ENCODE measurements at places on chromosomes 5 and 9.

DNA sequence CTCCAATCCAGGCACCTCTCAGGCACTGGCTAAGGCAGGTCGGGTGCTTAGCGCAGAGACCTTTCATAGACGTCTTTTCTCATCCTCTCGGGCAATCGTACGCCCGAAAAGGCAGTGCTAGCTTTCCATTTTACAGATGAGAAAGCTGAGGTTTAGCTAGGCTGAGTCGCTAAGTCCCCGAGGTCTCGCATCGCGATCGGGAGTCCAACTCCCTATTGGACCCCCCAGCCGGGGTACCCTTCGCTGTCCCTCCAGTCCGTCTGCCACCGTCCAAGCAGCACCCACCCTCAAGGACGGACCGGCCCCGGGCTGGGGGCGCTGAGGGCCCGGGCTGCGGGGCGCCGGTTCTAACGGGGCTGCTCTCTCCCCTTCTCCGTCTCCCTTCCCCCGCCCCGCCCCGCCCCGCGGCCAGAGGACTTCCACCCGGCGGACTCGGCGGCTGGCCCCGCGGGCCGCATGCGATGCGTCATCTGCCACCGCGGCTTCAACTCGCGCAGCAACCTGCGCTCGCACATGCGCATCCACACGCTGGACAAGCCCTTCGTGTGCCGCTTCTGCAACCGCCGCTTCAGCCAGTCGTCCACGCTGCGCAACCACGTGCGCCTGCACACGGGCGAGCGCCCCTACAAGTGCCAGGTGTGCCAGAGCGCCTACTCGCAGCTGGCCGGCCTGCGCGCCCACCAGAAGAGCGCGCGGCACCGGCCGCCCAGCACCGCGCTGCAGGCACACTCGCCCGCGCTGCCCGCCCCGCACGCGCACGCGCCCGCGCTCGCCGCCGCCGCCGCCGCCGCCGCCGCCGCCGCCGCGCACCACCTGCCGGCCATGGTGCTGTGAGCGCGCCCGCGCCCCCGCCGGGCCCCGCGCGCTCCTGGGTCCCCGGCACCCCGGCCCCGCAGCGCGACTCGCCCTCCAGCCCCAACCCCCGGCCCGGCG lies 12.5 kb upstream of the EXOSC2 start:
- DNase-seq: peak; percentile 62

DNA sequence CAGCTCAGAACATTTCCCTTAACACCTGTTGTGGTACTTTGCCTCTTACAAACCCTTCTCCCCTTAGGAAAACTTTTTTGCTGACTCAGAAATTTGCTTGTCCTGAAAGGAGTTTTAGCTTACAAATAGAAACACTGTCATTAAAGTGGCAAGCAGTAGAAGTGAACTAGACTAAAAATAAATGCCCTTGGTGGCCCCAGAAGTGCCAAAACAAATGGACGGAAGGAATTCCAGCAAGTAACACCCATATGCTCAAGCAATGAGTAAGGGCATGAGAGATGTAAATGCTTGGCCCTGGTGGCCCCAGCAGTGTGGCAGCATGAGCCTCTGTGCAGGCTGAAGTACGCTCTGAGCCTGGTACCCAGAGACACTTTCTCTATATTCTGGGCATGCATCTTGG lies 8.6 kb downstream of the VLDLR start:
- no peak for DNase-seq

- DNase-seq: no peak
Measured at GRCh38 chr9:134413112-134413715, 87.0 kb downstream of the RXRA start.

DNA sequence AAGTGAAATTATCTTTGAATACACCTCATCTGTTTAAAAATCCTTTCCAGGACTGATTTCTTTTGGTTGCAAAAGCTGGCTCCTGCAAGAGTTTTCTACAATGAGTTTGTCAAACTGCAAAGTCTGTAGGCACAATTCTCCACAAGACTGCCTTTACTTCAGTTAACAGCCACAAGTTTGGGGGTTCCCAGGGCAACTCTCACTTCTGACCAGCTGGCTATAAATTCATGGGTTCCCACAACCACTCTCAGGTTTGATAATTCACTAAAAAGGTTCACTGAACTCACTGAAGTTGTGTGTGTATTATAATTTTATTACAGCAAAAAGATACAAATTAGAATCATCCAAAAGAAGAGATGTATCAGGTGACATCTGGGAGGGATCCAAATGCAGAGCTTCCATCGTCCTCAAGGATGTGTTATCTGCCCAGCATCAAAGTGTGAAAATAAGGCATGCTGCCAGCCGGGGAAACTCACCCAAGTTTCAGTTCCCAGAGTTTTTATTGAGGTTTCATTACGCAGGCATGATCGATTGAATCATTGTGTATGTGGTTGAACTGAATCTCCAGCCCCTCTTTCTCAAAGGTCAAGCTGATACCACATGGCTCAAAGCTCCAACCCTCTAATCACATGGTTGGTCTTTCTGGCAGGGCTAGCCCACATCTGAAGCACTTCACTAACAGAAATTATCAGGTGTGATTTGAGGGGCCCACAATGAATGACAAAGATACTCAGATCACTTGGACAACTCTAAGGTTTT lies 19.0 kb upstream of the PSIP1 start:
- no peak for DNase-seq

DNA sequence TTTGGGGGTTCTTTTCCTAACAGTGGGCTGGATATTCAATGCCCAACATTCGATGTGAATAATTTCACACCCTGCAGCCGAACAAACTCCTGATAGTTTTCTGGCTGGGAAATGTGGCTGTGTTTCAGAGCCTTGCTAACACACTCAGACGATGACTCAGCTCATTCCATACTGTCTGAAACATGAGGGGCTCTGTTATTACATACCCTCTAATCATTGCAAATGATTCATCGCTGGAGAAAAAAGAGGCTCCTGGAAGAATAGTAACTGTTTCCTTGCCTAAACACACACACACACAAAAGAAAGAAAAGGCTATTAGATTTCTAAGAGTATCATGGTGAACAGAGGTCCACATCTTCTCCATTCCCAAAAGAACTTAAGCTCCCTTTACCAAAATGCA lies 75.8 kb downstream of the OXCT1 start:
- no peak for DNase-seq

DNA sequence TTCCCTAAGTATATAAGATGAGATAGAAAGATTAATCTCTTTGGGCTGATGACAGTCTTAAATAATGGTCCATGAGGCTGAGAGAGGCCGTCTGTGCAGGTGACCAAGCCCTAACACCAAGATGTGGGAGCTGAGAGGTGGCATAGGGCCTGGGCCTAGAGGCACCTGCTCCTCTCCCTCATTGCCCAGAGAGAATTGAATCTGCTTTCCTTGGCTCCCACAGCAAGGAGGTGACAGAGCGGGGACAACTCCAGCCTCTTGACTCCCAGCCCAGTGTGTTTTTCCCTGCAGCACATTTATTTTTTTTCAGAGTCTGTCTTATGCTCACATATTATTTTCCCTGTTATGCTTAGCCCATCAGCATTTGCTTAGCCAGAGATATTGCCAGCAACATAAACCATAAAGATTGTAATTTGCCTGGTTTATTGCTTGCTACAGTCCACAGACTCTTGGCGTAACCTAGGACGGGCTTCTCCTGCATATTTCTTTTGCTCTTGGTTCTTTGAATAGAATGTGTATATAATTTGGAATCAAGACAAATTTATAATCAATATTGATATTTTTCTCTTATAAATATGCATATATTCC lies 105.6 kb downstream of the NTRK2 start:
- no peak for DNase-seq

GRCh38 chr9:109317311-109317978 lies 3.4 kb downstream of the EPB41L4B start:
- DNase-seq: no peak

DNA sequence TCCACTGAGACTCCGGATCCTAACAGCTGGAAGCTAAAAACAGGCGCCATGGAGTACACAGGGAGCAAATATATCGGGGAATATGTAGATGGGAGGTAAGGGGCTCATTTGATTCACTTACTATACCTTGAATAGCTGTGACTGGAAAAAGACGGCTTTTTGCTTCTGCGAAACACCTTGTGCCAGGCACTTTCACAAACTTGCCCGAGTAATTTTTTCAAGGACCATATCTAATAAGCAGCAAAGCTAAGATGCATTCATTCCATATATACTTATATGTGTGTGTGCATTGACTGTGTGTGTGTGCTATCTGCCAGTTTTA lies 178 bp downstream of the MORN5 start:
- DNase-seq: no peak

- DNase-seq: no peak
Measured at GRCh38 chr5:126805063-126805462, 28.1 kb downstream of the LMNB1 start.

- no peak for DNase-seq
Measured at GRCh38 chr9:113463418-113464285, at the start of gene RGS3. Gene RGS3 (plus strand): TSS chr9:113463727. CDS start chr9:113463803, 76 bp downstream.

DNA sequence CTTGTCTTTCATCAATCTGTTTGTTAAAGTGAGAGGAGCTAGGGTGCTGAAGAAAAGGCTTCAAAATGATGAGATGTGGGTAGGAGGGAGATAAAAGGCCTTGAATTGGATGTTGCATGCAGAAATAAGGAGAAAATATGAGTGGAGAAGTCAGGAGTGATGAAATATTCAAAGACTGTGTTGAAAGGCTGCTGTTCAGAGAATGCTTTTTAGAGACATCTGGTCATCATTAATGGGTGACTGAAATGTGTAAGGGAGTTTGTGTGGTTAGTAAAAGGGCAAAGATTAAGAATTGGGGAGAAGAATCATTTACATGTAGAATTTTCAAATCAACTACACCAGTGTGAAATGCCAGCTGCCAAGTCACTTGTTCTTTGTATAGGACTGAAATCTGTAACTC lies 383.9 kb downstream of the MAT2B start:
- DNase-seq: no peak

DNA sequence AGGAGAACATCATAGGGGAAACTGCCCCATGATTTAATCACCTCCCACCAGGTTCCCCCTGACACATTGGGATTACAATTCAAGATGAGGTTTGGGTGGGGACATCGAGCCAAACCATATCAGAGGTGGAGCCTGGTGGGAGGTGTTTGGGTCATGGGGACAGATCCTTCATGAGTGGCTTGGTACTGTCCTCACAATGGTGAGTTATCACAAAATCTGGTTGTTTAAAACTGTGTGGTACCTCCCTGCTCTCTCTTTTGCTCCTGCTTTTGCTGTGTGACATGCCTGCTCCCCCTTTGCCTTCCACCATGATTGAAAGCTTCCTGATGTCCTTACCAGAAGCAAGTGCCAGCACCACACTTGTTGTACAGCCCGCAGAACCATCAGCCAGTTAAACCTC lies 16.2 kb upstream of the ZFR start:
- no peak for DNase-seq

GRCh38 chr5:154196955-154197652 lies 6.6 kb downstream of the GALNT10 start:
- DNase-seq: no peak

DNA sequence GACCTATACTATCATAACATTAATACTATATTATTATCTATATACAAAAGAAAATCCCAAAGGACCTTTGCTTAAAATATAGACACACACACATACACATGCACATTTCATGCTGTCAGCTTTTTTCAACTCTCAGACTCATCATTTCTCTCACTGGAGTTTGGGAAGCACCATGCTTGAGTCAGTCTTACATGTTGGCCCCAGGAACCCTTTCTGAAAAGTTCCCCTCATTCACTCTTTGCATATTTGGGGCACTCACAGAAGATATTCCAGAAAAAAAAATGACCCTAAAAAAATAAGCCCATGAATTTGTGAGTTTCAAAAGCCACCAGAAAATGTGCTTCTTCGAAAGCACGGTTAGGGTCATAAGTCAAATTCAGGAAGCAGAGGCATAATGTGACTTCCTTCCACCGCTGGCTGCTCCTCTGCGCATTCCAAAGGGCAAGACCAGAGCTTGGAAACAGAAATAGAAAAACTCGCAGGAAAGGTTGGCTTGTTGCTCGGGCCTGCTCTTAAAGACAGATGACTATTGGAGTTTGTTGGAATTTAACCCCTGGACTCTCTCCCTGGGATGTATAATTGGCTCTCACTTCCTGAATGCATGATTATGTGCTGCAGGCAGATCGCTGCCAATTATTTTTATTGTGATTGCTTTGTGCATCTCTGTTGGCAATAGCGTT lies 129.7 kb upstream of the IQGAP2 start:
- DNase-seq: no peak

DNA sequence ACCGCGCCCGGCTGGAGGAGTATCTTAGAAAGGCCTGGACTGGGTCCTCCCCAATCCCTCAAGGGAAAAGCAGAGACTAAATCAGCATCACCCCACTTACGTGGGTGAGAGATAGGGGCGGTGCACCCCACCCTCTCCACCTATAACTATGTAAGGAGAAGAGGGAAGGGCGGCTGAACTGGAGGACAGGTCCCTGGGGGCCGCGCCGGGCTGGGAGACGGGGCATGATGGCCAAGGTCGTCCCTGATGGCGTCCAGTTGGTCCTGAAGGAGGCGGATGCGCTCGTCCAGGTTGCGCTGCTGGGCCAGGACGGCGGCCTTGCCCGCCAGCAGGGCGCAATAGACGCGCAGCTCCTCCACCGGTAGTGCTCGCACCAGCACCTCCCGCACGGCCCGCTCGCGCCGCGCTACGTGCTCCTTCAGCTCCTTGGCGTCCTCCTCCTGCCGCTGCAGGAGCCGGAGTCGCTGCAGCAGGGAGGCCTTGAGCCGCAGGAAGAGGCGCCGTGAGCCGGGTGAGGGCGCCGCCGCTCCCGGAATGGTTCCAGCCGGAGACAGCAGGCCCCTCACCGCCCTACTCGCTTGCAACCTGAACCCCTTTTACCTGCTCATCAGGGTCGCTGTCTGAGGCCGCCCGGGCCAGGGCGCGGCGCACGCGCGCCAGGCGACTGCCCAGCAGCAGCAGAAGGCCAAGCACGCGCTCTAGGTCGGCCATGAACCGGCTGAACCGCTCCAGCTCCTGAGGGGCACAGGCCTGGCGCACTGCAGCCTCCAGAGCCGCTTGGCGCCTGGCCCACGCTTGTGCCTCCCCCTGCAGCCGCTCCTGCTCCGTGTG lies 7.6 kb downstream of the SHROOM1 start:
- no peak for DNase-seq

- DNase-seq: no peak
Measured at GRCh38 chr9:126497660-126498275, 116.0 kb upstream of the LMX1B start.

GRCh38 chr5:5822729-5823257 lies 400.3 kb downstream of the ICE1 start:
- DNase-seq: no peak

DNA sequence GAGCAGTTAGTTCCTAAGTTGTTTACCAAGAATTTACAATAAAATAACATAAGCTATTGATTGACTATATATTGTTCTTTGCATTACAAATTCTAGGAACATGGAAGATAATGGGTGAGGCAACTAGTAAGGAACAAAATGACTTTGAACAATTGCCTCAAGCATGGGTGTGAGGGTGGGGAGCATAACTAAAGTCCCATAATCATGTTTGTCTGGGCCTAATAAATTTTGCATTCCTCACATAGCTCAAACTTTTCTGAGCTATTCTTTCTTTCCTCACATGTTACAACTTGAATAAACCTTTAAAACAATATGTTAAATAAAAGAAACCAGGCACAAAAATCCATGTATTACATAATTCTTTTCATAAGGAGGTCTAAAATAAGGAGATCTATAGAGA lies 1066.1 kb downstream of the NR2F1-AS1 start:
- DNase-seq: no peak

- no peak for DNase-seq
Measured at GRCh38 chr9:121242219-121242958, 25.6 kb upstream of the GSN start.

- no peak for DNase-seq
Measured at GRCh38 chr5:107915176-107915812, 244.6 kb upstream of the EFNA5 start.

- no peak for DNase-seq
Measured at GRCh38 chr5:30596495-30597064, 596.9 kb upstream of the CDH6 start.

GRCh38 chr5:176806137-176806536 lies 4.2 kb upstream of the UNC5A start:
- DNase-seq: no peak

All from activated naive CD4-positive, alpha-beta T cell treated with anti-CD3 and anti-CD28 coated beads, Interleukin-2, amount 50 U/mL, for 72 hours (primary cell).